ENCODE measurements at places on chromosomes 1 and 21.

DNA sequence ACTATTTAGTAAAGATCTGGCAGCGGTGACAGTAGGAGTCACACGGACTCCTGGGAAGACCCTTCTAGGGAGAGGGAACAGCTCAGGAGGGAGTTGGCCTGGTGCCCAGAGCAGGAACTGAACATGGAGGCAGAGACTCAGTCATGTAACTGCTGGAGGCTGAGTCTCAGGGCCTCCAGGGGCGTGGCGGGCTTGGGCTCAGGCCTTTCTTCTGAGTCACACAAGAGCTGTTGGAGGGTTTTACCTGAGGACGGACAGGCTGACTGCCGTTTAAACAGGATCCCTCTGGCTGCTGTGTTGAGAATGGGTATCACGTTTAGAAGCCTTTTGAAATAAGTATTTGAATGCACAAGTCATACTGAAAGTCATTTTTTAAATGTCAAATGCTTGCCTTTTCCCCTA lies 7.2 kb upstream of the ETS2 start:
- no peak for DNase-seq

- no peak for DNase-seq
Observed at GRCh38 chr1:232533328-232533727, 96.6 kb downstream of the SIPA1L2 start.

DNA sequence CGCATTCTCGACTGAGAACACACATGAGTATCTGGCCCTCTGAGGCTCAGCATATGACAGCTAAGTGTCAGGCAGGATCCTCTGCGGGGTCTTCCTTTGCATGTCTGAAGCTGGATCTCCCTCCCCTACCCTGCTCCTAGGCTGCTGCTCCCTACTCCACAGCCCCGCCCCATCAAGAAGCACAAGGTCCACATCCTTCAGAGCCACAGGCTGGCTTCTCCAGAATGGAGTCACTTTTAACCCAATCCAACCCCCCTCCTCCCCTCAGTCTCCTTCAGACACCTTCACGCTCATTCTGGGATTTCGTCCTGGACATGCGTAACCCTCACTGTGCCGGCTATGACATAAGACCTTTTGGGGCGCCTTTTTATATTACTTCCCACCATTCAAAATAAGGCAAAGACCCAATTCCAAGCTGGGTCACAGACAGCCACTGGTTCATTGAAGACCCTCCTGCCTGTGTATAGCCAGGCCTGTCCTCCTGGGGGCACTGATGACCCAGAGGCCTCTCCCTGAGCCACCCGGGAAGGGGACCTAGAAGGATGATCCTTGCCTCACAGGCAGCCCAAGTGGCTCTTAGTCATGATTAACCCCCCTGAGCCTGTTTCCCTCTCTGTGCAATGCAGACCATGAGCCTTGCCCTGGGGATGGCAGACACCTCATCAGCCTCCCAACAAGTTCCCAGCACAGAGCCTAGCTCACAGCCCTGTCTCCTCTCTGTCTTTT lies 4.7 kb downstream of the ADGRB2 start:
- DNase-seq = no peak

GRCh38 chr1:168468042-168468809 lies 75.6 kb downstream of the XCL2 start:
- no peak for DNase-seq

GRCh38 chr21:35351434-35351833 lies 302.3 kb upstream of the RUNX1 start:
- no peak for DNase-seq

- no peak for DNase-seq
Observed at GRCh38 chr1:7824701-7825100, 28.2 kb downstream of the UTS2 start.

- no peak for DNase-seq
Observed at GRCh38 chr1:25563330-25564215, 20.2 kb downstream of the LDLRAP1 start.

DNA sequence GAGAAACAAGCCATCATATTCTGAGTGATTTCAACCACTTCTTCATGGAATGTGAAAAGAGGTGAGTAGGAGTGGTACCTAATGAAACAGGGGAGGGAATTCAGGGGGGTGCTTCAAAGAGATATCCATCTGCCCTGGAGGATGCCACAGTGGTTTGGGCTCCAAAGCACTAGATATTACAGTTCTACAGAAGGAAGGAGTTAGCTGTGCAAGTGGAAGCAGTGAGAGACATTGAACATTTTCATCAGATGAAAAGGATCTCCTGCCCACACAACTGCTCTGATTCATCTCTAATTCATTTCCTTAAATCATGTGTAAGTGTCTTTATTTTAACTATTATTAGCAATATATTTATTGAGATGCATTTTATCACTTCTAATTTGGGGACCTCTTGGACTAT lies 2.8 kb upstream of the RGS5 start:
- DNase-seq = no peak

DNA sequence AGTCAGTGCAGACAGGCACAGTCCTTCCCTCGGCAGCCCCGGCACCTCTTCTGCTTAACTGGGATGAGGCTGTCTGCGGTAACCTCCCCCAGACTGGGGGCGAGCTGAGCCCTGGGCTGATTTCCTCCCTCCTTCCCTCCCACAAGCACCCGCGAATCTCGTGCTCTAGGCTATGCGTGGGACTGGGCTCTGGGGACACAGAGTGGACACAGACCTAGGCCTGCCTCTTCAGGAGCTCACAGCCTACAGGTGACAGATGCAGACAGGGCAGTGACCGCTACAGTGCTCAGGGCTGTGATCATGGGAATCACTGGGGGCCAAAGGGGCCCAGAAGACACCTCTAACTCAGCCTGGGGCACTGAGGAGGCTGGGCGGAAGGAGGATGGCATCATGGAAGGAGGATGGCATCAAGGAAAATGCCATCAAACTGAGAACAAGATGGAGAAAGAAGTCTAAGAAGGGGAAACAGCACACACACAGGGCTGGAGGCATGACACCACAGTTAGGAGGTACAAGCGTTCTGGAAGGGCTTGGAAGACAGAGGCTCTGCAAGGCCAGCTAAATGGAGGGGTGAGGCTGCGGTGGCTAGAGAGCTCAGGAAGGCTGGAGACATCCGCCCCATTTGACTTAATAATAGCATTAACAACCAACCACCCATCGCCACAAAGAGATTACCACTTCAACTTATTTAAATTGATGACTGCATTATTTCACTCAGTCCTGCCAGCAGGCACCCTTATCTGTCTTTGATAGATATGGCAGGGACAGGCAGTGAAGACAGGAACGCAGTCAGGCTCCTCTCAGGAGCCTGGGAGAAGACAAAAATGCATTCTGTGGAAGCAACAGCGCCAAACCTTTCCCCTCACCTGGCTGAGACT lies 4.2 kb downstream of the TTC39A start:
- DNase-seq = no peak

GRCh38 chr1:208058267-208058666 lies 147.3 kb upstream of the CD34 start:
- no peak for DNase-seq

DNA sequence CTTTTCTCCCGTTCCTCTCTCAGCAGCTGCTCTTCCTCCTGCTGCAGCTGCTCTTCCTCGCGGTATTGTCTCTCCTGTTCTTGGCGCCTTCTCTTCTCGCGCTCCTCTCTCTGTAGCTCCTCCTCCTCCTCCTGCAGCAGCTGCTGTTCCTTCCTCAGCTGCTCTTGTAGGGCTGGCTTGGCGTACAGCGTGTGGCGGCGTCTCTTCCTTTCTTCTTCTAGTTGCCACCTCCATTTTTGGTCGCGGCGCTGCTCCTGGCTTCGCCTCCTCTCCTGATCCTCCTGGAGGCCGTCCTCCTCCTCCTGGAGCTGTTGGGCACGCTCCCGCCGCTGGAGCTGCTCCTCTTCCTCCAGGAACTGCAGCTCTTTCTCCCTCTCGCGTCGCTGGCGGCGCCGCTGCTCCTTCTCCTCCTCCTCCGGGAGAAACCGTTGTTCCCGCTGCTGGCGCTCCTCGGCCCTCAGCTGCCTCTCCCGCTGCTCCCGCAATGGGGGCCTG lies 4.8 kb downstream of the TCHH start:
- DNase-seq = no peak

GRCh38 chr1:2639607-2640521 lies 7.0 kb upstream of the MMEL1 start:
- no peak for DNase-seq

DNA sequence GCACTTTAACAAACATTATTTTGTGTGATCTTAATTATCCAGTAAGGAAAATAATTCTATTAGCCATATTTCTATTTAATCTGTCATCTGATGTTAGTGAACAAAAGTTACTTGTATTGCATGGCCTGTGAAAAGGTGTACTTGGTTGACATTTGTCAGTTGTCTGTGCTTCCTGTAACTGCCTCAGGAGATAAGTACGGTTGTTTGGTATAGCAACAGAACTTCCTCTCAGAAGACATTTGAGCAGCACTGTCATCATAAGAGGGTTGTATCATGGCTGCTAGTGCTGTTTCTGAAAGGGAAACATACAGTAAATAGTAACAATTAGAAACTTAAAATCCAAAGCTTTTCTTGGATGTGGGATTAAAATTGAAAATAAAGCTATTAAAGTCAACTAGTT lies 3.4 kb downstream of the BLZF1 start:
- DNase-seq = no peak

- no peak for DNase-seq
Observed at GRCh38 chr1:87150143-87150542, 178.5 kb upstream of the LMO4 start.

DNA sequence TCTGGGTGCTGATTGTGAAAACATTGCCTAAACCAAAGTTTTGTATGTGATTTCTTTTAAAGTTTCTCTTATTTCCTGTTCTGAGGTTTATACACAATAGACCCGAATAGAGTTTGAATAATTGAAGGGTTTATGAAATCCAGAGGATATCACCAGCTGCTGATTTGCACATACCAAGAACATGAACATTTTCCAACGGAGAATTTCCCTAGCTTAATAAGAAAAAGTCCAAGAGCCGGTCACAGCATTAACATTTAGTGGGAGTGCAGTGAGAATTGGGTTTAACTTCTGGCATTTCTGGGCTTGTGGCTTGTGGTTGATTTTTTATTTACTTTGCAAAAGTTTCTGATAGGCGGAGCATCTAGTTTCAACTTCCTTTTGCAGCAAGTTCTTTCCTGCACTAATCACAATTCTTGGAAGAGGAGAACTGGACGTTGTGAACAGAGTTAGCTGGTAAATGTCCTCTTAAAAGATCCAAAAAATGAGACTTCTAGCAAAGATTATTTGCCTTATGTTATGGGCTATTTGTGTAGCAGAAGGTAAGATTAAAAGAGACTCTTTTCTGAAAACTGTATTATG lies at the start of gene CFH:
Gene CFH (plus strand): TSS at position 407 of the 579 bp plus-strand sequence. CDS start 75 bp downstream, at position 482.
- DNase-seq = no peak

GRCh38 chr1:93615582-93616150 lies 66.0 kb downstream of the BCAR3 start:
- no peak for DNase-seq

- no peak for DNase-seq
Observed at GRCh38 chr21:45511007-45511406, 31.2 kb downstream of the SLC19A1 start.

- no peak for DNase-seq
Observed at GRCh38 chr1:164651351-164651951, 92.5 kb downstream of the PBX1 start.

- DNase-seq = no peak
Observed at GRCh38 chr21:28345934-28346333, 646.7 kb downstream of the LTN1 start.

DNA sequence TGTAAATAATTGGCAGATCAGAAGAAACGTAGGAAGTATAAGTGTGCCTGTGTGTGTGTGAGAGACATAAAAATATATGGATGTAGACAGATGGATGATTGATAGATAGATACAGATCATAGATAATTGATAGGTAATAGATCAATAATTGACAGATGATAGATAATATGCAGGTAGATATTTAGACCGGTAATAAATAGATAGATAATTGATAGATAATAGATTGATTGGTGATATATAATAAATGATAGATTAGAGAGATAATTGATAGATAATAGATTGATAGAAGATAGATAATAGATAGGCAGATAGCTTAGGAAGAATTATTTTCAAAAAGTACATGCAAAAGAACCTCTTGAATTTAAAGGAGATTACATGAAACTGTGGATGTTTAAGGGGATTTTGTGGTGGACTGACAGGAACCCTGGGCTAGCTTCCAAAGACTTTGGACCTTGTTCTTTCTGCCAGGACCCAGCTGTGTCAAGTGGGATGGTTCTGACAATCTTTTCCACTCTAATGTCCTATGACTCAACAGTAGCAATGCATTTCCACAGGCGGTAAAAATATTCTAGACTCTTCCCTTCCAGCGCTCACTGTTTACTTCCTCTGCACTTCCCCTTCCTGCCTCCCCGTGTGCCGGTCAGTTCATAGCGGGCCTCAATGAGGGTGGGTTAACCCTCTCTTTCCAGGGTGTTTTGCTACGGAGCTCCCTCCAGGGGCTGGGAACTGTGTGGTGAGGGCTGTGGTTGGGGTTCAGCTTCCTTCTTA lies 39.4 kb downstream of the KCNJ15 start:
- DNase-seq = no peak
